ENCODE measurements at places on chromosomes 4 and X. TPM values are rescaled to one million over a fixed set of nuclear protein-coding genes. Genes with fewer than 3 reads are reported as not detected.

Gene EDA2R
- 1.0 TPM for total RNA-seq

Gene NAA11
- total RNA-seq = not detected

Gene WAS
- total RNA-seq = 1.0 TPM

Gene MAGEA12
- not detected for total RNA-seq

Gene RTL5
- total RNA-seq = 3.1 TPM

Gene CT47B1
- total RNA-seq = not detected

Gene GRIA2
- total RNA-seq = 3.1 TPM

Gene ESX1
- not detected for total RNA-seq

Gene SPANXA2
- not detected for total RNA-seq

Gene GATA1
- 1.6 TPM for total RNA-seq

Gene HSFX3
- total RNA-seq = not detected

Gene SMIM10L2A
- 1.6 TPM for total RNA-seq

Gene PABPC1L2A
- not detected for total RNA-seq

Gene DUX4
- not detected for total RNA-seq

Gene AFAP1
- total RNA-seq = 29.2 TPM

Gene CXCR3
- total RNA-seq = not detected

Gene HMGN5
- not detected for total RNA-seq

Gene WNK3
- total RNA-seq = 3.7 TPM

Gene CXorf65
- not detected for total RNA-seq

Gene SMAD1
- total RNA-seq = 38.6 TPM

Gene KIF4A
- 3.7 TPM for total RNA-seq

Gene TMPRSS11A
- not detected for total RNA-seq

Gene ADH1B
- total RNA-seq = 33.4 TPM

Gene SOWAHD
- 1.6 TPM for total RNA-seq

Gene ARMCX6
- 34.4 TPM for total RNA-seq

Gene PRR32
- 53.2 TPM for total RNA-seq

Gene NDP
- 2.1 TPM for total RNA-seq

Gene GPR34
- 13.6 TPM for total RNA-seq

Gene NUDT10
- 1.0 TPM for total RNA-seq

Gene CACNA1F
- total RNA-seq = not detected

Gene MAGEA9B
- not detected for total RNA-seq

Gene CWH43
- total RNA-seq = not detected

Gene HELT
- total RNA-seq = not detected

Gene NUDT9
- 15.7 TPM for total RNA-seq

Gene SLC25A4
- 39.1 TPM for total RNA-seq

Gene AVPR2
- 1.0 TPM for total RNA-seq

Gene NWD2
- not detected for total RNA-seq

Gene SAGE1
- total RNA-seq = not detected

Gene PAGE1
- not detected for total RNA-seq

Gene PAGE2B
- total RNA-seq = not detected

Gene POU3F4
- total RNA-seq = not detected

Gene CNGA1
- total RNA-seq = under 0.01 TPM

Gene ARHGEF6
- total RNA-seq = 25.6 TPM

Gene CCDC120
- total RNA-seq = 0.52 TPM

Gene PNMA6F
- total RNA-seq = not detected

Gene TAB3
- 5.7 TPM for total RNA-seq

Gene PNMA6A
- 3.7 TPM for total RNA-seq

Measured in skeletal muscle tissue (tissue), 5 donors.